ENCODE measurements at places on chromosomes 6 and 20.
A peak's percentile ranks its signal among the peaks of the same experiment; 100 is the strongest.

- DNase-seq: no peak
- no peak overlapping the region for H3K4me3 ChIP-seq
- no peaks in the 10 kb centered on the region for H3K36me3 ChIP-seq
- H3K27ac ChIP-seq: no peak overlapping the region
Measured at GRCh38 chr6:167351656-167352345, 26.9 kb downstream of the TTLL2 start.

- H3K27me3 ChIP-seq: peaks cover 32% of the 10 kb centered on the region
- DNase-seq: peak; percentile 48
- H3K4me3 ChIP-seq: no peak overlapping the region
- no peak overlapping the region for H3K27ac ChIP-seq
Measured at GRCh38 chr20:2750491-2751251, 49.8 kb downstream of the CPXM1 start.

DNA sequence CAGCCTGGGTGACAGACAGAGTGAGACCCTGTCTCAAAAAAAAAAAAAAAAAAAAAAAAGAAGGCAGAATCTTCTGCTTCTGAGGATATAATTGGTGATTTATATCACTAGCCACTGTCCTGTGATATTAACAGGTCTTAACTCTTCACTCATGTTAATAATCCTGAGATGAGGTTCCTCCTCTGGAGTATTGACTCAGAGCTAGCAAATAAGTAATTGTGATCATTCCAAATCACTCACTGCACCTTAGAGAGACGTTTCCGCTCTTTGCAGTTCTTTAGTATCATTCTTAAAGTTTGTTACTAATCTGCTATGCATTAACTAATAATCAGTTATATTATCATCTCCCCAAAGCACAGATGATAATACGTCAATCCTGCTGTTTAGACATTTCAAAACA, 41.6 kb upstream of the NOX3 start:
- no peak for DNase-seq
- H3K27me3 ChIP-seq: no peaks in the 10 kb centered on the region
- H3K4me1 ChIP-seq: no peaks in the 10 kb centered on the region
- H3K4me3 ChIP-seq: no peak overlapping the region
- H3K36me3 ChIP-seq: no peaks in the 10 kb centered on the region

DNA sequence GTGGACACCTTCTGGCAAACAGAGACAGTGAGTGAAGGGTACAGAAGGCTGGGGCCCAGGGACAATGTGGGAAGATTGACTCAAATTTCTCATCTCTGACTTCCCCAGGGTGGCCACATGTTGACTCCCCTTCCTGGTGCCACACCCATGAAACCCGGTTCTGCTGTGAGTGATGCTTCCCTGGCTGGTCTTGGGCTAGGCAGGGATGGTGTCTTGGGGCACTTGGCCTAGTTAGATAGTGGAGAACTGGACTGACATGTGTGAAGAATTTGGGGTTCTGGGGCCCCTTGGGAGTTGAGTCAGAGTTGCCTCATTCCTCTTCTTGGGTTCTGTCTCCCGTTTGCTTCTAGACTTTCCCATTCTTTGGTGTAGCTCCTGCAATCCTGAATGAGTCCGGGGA, 34.2 kb downstream of the GSS start:
- H3K36me3 ChIP-seq: peaks cover 31% of the 10 kb centered on the region
- H3K27me3 ChIP-seq: no peaks in the 10 kb centered on the region
- H3K4me1 ChIP-seq: no peaks in the 10 kb centered on the region
- DNase-seq: no peak
- no peak overlapping the region for H3K27ac ChIP-seq
- H3K4me3 ChIP-seq: no peak overlapping the region

DNA sequence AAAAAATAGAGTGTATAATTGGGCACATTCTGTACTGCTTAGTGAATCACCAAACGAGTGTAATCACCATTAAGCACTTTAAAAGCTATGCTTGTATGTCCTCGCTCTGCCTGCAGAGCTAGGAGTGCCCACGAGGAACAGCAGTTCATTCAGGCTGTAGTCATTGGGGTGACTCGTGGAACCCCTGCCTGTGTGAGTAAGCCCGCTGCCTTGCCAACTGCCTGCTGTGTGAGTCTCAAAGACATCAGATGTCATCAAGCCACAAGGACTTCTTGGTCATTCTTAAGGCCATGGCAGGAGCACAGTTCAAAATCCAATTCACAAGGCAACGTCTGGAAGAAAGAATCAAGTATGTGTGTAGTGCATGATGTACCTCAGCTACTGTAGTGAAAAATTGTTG, 60.4 kb downstream of the FOXO3 start:
- H3K4me1 ChIP-seq: peaks cover 50% of the 10 kb centered on the region
- H3K27ac ChIP-seq: peak overlapping the region; percentile 32
- H3K27me3 ChIP-seq: no peaks in the 10 kb centered on the region
- DNase-seq: no peak
- no peak overlapping the region for H3K4me3 ChIP-seq
